Renal cortical epithelial cell (primary cell): ENCODE measurements at places on chromosomes 4 and X. TPM values are rescaled to one million over a fixed set of nuclear protein-coding genes. Genes with fewer than 3 reads are reported as not detected.

Gene SPANXA1
- total RNA-seq: not detected in 2 replicates

Gene MAGEA2B
- total RNA-seq: not detected in 2 replicates

Gene GPM6B
- 0.10 and 0.87 TPM in 2 replicates for total RNA-seq

Gene GAGE2A
- not detected in 2 replicates for total RNA-seq

Gene ADGRL3
- total RNA-seq: 5.3 TPM in 1 of 2 replicates, not detected in the other
